ENCODE measurements at places on chromosomes 1 and 21.
A peak's percentile ranks its signal among the peaks of the same experiment; 100 is the strongest.

- no peak for DNase-seq
Measured at GRCh38 chr1:205043866-205044265, 854 bp downstream of the CNTN2 start.

DNA sequence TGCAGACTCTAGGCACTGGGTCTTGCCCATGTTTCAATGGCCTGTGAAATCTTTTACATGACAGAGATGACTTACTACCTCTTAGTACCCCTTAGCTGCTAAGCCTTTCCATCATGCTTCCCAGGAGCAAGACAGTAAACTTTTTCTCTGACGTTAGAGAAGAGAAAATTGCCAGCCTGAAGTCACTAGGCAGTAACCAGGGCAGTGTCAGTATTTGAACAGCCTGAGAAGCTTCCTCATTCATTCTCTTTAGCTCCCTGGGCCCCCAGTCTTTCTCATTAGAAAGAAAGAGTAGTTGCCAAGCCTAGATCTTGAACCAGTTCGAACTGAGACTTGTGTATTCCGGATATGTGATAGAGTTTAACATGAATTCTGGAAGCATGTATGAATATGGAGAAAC, 99.2 kb downstream of the ERG start:
- no peak for DNase-seq

DNA sequence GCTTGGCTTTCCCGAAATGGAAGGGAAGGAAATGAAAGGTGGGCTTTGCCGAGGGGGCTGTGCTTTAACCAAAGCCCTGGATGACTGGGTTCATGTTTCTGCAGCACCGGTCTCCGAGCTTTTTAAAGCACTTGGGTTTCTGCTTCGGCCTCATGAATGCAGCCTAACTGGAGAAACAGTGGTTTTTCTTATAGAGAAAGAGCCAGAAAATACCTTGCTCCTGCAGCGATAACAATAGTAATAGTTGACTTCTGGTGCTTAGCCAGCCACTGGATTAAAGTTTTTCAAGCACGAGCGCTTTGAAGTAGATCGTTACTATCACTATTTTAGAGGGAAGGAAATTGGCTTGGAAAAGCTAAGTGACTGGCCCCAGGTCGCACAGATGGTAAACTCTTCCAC, 500 bp upstream of the DOCK7 start:
- no peak for DNase-seq

DNA sequence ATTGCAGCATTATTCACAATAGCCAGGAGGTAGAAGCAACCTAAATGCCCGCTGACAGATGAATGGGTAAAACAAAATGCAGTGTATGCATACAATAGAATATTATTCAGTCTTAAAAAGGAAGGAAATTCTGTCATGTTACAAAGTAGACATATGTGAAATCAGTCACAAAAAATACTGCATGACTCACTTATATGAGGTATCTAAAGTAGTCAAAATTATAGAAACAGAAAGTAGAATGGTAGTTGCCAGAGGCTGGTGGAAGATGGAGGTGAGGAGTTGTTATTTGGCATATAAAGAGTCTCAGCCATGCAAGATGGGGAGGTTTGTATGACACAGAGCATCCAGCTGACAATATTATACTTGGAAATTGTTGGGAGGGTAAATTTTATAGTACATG, 43.0 kb upstream of the EGLN1 start:
- no peak for DNase-seq

DNA sequence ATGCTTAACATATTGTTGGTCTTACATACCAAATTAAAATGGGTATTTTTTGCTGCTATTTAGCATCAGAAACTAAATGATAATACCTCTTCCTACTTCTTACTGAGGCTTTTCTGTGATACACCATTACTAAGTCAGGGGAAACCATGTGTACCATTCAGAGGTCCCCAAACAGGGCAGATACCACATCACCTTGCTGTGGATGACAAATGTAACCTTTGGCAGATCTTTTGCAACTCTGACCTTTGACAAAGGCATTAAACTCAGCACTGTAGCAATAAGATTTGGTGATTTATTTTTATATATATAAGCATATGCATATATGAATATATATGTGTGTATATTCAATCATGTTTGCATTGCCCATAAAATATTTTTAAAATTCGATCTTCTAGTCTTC, 2.9 kb downstream of the FAM177B start:
- DNase-seq, result no peak

- no peak for DNase-seq
Measured at GRCh38 chr1:171177261-171177660, 7.8 kb upstream of the FMO2 start.

- no peak for DNase-seq
Measured at GRCh38 chr1:163674236-163674635, 352.5 kb downstream of the NUF2 start.

DNA sequence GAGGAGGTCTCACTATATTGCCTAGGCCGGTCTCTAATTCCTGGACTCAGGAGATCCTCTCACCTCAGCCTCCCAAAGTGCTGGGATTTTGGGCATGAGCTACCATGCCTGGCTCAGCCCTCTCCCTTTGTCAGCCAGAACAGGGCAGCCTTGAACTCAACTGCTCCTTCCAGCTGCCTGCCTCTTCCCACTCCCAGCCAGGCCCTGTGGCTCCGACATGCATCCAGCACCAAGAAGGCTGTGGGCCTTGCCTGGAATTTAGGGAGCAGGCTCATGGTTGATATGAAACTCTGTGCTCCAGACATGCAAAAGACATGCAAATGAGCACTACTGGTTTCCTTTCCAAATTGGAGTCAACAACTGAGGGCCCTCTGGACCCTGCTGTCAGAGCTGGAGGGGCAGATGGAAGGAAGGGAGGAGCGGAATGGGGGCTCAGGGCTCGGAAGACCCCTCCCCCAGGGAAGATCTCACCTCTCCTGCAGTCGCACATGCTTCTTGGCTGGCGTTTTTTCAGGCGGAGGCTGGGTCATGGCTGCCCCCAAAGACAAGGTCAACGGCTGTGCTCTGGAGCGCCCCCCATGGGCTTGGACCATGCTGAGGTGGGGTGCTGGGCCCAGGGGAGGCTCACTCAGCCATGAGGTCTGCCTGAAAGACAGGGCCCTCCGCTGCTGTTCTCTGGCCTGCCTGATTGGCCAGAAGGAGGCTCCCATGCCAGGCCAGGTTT, 1.4 kb downstream of the PTPN7 start:
- DNase-seq, result no peak

DNA sequence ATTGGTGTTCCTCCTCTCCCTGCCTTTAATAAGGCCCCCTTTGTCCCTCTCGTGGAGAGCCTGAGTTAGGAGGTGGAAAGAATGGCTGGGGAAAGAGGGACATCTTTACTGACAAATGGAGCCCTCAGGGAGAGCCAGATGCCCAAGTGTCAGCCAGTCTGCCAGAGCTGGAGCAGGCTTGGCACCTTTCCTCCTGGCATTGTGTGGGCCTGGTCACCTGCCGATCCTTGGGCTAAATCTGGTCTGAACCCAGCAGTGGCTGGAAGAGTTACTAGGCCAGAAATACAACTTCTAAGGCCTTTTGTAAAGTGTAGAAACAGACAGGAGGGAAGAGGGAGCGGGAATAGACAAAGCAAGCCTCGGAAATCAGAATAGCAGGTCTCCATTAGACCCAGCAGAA, 24.9 kb downstream of the VANGL1 start:
- no peak for DNase-seq

DNA sequence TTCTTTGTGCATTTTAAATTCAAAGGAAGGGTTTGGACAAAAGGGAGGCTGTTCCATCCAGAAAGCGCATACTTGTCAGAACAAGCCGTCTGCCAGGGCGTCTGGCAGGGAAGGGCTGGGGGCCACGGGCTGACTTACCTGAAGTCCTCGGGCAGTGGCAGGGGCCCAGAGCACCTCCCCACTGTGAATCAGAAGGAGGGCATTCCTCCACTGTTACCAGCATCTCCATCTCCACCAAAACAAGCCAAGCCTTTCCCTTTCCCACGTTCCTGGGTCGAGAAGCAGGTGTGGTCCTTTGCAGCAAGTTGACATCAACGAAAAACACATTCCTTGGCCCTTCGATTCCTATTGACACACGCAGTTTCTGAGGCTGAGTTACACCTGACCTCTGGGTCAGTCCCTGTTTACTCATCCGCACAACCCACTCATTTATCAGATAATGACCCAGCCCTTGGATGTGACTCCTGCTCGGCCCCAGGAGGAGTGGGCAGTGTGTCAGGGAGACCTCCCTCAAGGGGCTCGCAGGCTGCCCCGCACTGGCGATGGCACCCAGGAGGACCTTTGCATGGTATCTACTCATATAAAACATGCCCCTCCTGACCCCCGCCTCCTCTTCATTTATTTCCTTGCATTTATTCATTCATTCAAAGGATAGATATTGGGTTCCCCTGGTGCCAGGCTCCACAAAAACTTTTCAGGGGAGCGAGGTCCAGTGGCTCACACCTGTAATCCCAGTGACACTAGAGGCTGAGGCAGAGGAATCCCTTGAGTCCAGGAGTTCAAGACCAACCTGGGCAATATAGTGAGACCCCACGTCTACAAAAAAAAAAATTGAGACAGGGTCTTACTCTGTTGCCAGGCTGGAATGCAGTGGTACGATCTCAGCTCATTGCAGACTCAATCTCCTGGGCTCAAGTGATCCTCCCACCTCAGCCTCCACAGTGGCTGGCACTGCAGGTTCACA, 60.2 kb downstream of the TOMM20 start:
- no peak for DNase-seq

DNA sequence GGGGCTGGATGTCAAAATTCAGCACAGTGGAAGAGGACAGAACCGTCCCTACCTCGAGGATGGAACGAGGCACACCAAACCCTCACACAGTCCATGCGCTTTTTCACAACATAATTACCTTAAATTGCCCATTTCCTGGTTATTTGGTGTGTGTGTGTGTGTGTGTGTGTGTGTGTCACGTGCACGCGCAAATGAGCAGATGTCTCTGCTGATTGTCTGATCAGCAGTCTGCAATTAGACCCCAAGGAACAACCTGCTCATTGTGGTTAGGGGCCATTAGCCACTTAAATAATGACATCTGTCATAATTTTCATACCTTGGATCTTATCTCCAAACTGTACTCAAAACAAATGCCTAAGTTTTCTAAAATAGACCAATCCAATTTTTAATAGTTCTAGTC, 23.2 kb downstream of the AVPR1B start:
- DNase-seq, result no peak

DNA sequence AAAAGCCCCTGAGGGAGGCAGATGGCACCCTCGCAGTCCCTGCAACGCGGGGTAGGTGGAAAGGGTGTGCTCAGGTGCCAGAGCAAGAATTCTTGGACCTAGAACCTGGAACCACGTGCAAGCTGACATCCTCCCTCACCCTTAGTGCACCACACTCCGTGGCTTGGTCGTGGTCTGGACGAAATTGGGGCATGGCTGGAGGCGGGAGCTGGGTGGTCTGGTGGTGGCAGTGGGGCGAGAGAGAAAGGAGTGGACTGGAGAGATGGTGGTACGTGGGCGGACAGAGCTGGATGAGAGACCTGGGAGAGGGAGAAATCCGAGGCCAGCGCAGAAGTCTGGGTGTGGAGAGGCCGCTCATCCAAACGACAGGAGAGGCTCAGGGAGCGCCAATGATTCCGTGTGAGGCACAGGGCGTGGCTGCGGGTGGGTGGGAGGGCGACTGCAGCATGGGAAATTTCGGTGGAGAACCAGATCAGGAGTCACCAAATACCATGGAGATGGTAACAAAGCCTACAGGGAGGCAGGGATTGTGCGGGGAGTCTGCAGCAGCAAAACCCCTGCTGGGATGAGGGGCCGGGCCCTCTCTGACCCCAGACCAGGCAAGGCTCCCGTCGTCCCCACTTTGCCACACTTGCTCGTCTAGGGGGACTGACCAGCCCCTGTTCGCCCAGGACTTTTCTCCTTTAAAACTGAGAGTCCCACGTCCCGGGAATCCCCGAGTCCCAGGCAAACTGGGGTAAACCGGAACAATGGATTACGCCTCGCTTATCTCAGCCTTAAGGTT, 31.9 kb downstream of the CDCP2 start:
- DNase-seq, result no peak

- DNase-seq, result no peak
Measured at GRCh38 chr1:112714313-112715263, 544 bp downstream of the PPM1J start.

- no peak for DNase-seq
Measured at GRCh38 chr1:50681931-50682330, 258.7 kb upstream of the DMRTA2 start.

GRCh38 chr1:77126307-77126706, 92.9 kb downstream of the PIGK start:
- peak; percentile 84 for DNase-seq

DNA sequence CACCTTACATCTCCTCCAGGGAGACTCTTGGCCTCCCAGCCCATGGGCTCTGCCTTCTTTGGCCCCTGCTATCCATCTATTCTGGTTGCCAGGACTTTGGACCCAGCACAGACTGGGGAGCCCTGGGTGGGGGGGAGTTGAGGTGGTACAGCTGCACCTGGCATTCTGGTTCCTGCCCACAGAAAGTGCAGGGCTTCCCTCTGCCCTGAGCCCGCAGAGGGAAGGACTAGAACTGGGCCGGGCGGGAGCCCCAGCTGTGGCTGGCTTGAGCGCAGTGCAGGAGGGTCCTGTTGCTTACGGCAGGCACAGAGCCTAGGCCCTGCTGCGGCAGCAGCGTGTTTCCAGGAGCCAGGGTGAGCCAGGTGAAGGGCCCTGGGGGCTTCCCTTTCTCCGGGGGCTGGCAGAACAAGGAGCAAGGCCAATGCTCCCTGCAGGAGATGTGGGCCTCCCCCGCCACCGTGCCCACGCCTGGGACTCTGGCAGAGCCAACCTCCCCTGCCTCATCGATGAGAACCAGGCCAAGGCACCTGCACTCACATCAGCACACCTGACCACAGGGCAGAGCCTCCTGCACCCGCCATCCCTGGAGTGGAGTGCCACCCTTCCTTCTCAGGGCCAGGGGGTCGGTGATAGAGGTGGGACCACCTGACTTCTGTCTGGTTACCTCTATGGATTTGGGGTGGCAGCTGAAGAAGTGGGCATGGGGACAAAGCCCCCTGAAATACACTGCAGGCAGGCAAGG, 16.1 kb downstream of the PARS2 start:
- DNase-seq, result no peak

- DNase-seq, result no peak
Measured at GRCh38 chr1:231387770-231388669, 34.1 kb downstream of the EGLN1 start.

DNA sequence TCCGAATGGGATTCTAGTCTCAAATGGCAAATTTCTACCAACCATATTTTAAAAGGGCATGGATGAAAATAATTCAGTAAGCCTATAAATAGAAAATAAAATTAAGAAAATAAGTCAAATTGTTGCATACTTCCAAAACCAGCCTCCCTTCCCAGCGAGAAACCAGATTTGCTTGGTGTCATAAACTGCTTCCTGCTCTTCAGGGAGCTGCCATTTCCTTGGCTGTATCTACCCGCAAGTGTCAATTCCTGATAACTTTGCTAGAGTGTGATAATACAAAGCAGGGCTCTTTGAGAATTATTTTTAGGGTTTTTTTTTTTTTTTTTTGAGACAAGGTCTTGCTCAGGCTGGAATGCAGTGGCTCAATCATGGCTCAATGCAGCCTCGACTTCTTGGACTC, 62.3 kb downstream of the S1PR1 start:
- DNase-seq, result no peak

DNA sequence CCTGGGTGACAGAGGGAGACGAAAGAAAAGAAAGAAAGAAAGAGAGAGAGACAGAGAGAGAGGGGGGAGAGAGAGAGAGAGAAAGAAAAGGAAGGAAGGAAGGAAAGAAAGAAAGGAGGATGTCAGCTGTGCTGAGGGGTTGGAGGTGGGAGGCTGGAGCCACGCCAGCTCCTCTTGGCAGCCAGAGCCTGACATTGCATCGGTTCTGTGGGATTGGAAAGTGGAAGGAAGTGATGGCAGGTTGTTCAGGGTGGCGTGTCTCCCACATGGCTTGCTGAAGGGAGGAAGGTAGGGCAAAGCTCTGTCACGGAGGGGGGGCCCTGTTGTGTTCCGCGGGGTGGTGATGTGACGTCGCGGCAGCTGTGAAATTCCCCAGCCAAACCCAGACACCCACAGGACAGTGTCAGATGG, 30.7 kb downstream of the EIF2D start:
- DNase-seq, result peak; percentile 47

All from NCI-H446 (cell line).